ENCODE measurements at places on chromosomes 7 and 10.

- no peak for DNase-seq
Observed at GRCh38 chr10:130377986-130378540, 241.9 kb downstream of the GLRX3 start.

DNA sequence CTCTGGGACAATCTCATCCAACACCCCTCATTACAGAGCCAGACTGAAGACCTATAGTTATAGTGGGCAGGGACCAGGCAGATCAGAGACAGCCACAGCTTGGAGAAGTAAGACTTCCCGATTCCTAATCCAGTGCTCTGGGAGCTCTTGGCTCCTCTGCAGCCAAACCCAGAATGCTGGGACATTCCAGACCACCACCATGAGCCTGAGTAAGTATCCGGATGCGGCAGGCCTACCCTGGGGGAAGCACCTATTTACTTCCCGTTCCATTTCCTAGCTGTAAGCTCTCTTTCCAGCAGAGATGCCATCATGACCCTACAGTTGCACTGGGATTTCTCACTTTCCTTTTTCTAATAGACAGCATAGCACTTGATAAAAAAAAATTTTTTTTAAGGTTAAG is 16.4 kb downstream of the HIP1 start:
- DNase-seq = no peak

GRCh38 chr7:147079083-147079482 is 962.5 kb downstream of the CNTNAP2 start:
- DNase-seq = no peak

DNA sequence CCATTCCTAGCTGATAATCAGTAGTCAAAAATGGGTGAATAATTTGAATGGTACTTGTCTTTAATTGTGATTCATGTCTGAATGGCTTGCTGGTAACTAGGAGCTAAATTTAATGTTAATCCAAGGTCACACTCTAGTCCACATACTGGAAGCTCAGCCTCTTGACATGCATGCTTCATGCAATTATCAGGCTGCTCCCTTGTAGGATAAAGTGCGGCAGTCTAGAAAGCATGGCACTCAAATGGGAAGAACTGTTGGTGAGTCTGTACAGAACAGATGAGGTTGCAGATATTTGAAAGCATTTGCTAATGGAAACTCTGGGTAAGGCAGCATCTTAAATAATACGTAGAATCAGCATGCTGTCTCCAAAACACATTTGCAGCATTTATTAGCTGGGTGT is 499.4 kb downstream of the AUTS2 start:
- no peak for DNase-seq

DNA sequence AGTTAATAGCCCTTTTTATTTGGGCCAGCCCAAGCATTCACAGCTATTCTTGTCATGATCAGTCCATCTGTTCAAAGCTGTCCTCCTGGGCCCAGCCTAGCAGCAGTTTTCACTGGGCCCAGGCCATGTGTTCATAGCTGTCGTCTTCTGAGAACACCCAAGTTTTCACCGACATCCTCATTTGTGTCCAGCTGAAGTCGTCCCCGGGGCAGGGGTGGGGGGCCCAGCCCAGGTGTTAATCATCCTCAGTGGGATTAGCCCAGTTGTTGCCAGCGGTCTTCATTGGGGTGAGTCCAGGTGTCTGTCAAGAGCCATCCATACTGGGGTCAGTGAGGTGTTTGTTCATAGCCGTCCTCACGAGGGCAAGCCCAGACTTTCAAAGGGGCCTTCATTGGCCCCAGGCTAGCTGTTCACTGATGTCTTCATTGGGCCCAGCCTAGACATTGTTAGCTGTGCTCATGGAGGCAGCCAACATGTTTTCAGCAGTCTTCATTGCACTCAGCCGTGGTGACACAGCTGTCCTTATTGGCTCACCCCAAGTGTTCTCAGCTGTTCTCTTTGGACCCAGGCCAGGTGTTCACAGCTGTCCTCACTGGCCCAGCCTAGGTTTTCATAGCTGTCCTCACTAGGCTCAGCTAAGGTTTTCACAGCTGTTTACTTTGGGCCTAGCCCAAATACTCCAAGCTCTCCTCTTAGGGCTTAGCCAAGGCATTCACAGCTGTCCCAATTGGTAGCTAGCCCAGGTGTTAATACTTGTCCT is 10.0 kb downstream of the FRG2B start:
- DNase-seq = no peak

- DNase-seq = no peak
Observed at GRCh38 chr7:17227766-17228490, 70.5 kb upstream of the AHR start.

DNA sequence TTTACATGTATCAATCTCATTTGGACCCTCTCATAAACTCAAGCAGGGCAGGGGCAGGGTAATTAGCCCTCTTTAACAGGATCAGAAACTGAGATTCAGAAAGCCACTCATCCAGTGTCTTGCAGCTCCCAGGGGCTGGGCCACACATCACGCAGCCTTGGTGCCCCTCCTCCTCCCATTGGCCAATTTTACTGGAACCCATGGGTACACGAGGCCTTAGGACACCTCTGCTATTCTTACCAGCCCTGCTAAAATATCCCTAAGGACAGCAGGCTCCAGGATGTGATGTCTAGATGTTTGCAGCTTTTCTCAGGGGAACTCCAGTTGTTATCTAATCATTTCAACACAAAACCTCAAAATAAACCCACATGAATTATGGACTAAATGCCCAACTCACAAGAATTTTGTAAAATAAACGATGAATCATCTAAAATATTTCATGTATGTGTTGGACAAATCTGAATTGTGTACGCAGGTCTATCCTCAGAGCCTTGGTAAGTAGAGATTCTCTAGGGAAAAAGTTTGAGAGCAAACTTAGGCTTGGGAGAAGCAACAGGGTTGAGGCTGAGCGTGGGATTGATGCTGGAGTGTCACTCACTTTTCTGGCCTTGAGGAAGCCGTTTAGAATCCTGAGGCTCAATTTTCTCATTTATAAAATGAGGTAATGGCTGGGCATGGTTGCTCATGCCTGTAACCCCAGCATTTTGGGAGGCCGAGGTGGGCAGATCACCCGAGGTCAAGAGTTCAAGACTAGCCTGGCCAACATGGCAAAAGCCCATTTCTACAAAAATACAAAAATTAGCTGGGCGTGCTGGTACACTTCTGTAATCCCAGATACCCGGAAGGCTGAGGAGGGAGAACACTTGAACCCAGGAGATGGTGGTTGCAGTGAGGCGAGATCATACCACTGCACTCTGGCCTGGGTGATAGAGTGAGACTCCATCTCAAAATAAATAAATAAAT is 69.7 kb upstream of the TNS3 start:
- DNase-seq = no peak

DNA sequence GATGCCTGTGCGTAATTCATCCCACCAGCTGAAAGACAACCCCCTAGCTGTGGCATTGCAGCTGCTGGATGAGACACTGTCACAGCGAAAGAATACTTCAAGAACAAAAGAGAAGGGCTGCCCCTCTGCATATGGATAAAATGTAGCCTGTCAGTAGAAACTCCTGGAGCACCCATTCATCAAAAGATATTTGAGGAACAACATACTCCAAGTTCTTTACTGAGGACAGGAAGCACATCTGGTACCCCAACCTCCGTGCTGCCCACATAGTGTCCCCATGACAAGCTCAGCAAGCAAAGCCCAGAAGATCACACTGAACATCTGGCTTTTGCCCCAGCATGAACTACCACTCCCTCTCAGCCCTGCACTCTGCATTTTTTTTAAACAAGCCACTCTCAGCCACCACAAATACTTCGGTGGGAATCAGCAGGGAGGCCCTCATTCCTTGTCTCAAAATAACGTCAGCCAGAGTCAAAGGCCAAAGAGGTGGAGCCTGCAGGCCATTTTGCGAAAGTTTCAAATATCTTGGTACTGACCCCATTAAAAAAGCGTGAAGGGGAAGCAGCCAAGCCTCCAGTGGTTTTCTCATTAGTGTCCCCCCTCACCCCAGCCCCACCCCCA is 1.7 kb downstream of the CREB3L2 start:
- DNase-seq = peak; percentile 60

- no peak for DNase-seq
Observed at GRCh38 chr7:77479536-77480088, 57.5 kb upstream of the PTPN12 start.

DNA sequence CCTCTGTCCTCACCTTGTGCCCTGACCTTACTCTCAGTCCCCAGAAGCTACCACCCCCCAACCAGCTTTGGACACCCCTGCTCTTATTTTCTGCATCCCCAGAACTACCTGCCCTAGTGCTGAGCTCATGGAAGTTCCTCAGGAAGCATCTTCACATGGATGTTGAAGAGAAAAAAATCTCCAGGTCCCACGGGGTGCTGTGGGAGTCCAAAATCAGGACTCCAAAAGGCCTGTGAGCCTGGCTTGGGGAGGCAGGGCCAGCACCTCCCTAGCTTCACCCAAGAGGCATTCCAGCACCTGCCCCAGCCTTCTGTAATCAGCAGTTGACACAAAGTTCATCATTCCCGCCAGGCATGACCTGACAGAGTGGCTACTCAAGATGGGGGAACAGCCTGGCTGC is 20.7 kb upstream of the GDF10 start:
- DNase-seq = no peak

DNA sequence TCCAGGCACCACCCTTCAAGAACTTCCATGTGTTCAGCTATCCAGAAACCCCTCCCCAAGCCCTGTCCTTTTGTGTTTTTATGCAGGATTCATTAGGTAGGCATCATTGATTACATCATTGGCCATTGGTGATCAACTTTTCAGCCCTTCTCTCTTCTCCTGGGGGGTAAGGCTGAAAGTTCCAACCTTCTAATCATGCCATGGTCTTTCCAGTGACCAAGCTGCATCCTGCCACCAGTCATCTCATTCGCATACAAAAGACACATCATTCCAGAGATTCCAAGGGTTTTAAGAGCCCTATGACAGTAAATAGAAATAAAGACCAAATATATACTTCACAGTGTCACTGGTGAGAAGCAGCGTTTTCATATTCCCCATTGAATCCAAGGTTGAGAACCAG is 48.2 kb downstream of the DNAJC12 start:
- no peak for DNase-seq

- no peak for DNase-seq
Observed at GRCh38 chr10:17232276-17232960, 4.4 kb downstream of the VIM start.

DNA sequence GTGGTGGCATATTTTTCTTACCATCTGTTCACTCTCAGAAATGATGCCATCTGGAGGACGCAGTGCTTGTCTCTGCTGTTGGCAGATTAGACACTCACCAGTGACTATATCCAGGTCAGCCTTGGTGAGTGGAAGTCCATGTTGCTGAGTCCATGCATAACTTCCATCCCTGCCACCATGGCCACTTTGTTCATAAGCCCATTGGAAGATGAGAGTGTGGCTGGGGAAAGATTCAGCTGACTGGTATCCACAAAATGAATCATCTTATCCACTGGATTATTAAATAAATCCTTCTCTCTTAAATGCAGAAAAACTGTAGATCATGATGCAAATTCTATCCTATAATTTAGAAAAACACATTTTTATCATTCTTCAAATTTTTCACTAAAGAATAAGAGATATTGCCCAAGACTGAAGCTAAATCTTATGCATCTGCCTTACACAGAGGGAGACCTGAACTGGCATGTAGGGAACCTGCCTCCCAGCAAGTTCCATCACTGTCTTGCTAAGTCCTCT is 726.9 kb downstream of the TNS3 start:
- no peak for DNase-seq

DNA sequence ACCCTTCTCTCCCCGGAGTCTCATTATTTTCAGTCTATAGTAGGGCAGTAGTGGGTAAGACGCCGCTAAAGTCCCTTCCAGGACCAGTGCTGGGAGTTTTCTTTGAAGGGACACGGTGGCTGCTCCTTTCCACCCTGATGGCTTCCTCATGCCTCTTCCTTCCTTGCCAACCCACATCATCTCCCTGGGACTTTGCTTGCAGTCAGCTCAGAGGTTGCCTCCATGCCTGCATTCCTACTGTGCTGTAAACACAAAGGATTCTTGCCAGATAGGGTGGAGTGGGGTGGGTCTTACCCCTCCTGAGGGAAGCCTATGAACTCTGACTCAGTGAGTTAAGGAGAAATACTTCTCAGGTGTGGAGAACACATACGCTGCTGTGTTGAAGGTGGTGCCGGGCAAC is 59.9 kb upstream of the IGFBP3 start:
- peak; percentile 4 for DNase-seq

DNA sequence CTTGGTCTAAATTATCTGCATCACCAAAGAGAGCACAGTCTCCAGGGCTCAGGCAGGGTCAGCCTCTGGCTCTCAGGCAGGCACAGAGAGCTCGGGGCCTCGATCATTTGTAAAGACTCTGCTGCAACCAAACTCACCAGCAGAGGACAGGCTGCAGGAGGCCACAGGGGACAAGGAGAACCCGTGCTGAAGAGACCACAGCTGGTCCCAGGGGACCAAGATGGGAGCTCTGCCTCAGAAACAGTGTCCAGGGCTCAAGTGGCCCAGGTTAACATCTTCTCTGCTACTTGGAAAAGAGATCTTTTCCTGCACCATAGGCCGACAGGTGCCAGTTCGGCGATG is 543.2 kb downstream of the PTPRN2 start:
- DNase-seq = no peak

DNA sequence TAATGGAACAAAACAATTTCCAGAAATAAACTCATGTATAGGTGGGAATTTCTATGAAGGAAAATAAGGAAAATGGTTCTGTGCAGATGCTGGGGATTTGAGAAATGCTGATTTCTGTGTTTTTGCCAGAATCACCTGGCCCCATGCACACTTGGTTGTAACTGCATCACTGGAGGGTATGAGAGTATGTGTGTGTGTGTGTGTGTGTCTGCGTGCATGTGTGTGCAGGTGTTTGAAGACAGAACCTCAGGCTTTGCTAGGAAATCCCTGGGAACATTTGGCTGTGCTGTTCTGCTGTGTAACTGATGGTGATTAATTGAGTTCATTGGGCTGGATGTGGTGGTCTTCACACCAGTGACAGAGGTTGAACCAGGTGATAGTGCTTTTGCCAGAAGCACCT is 141.6 kb downstream of the CAMK1D start:
- no peak for DNase-seq

- DNase-seq = no peak
Observed at GRCh38 chr10:5534880-5535856, 10.4 kb downstream of the CALML3 start.

- no peak for DNase-seq
Observed at GRCh38 chr10:131944412-131944811, 37.3 kb downstream of the BNIP3 start.

GRCh38 chr10:132293201-132293812 is 14.4 kb downstream of the STK32C start:
- no peak for DNase-seq

- no peak for DNase-seq
Observed at GRCh38 chr7:107220356-107220755, 51.6 kb downstream of the HBP1 start.

DNA sequence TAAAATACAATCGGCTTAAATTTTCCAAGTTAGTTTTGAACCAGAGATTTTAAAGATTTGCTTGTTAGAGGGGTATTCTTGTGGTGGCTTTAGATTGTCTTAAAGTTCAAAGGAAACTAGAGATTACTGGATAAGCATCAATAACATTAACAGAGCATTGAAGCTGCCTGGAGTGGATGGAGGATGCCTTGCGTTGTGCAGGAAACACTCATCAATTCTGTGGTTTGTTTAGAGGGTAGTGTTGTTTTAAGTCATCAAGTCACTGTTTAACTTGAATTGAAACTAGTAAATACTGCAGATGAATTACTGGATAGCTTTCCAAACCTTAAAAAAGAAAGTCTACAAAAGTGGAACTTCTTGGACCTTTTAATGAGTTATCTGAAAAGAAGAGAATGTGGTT is 218.6 kb downstream of the CELF2 start:
- no peak for DNase-seq

- DNase-seq = no peak
Observed at GRCh38 chr7:51035716-51036115, 253.0 kb upstream of the GRB10 start.

GRCh38 chr7:139594911-139595476 is 71.5 kb downstream of the CLEC2L start:
- DNase-seq = no peak
